ENCODE measurements at places on chromosomes 2 and 18.

GRCh38 chr18:13823707-13824395, at the start of gene MC5R:
Gene MC5R (plus strand): TSS chr18:13824149. CDS start chr18:13825766, 1,617 bp downstream.
- DNase-seq, result peak; percentile 61

DNA sequence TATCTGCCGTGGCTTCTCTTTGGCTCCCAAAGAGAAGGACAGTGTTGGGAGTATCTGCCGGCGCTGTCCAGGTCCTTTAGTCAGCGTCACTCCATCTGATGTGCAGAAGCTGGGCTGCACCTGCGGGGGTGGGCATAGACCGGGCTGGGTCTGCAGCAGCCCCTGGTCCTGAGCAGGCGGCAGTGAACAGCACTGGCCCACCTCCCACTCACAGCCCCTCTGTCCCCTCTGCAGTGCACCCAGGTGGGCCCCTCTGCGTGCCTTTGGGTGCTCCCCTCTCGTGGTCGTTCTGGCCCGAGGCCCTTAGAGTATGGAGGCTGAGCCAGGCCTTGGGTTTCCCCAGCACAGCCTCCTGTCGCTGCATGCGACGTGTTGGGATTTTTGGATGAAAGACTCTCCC, 95.7 kb downstream of the USP40 start:
- DNase-seq, result no peak

DNA sequence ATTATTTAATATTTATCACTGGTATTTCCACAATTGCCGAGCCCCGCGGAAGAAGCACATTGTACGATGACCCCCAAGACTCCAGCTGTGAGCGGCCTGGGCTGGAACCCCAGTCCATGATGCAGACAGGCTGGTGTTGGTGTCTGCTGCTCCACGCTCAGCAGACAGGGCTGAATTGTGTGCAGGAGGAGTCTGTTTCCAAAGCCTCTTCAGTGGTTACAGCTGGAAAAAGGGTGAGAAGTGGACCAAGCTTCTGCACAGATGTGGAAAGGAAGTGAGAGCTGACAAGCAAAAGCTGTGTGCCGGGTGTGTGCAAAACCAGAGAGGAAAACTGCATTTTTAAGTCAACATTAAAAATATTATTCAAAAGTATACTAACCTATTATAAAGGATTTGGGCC, 500.4 kb downstream of the GALR1 start:
- no peak for DNase-seq

DNA sequence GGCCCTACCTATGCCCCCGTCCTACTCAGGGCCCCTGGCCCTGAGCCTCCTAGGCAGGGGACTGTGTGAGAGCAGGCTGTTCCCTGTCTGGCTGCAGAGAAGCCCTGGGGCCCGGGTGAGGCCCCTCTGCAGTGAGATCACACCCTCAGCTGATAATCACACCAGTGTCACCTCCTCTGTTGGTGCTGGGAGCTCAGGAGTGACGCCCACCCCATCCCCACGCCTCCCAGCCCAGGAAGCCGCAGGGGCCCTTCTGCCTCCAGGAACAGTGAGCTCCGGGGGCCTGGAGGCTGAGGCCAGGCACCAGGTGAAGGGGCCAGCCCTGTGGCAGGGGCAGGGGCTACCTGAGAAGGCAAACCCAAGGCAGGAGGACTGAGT, 20.0 kb downstream of the KCNIP3 start:
- no peak for DNase-seq

DNA sequence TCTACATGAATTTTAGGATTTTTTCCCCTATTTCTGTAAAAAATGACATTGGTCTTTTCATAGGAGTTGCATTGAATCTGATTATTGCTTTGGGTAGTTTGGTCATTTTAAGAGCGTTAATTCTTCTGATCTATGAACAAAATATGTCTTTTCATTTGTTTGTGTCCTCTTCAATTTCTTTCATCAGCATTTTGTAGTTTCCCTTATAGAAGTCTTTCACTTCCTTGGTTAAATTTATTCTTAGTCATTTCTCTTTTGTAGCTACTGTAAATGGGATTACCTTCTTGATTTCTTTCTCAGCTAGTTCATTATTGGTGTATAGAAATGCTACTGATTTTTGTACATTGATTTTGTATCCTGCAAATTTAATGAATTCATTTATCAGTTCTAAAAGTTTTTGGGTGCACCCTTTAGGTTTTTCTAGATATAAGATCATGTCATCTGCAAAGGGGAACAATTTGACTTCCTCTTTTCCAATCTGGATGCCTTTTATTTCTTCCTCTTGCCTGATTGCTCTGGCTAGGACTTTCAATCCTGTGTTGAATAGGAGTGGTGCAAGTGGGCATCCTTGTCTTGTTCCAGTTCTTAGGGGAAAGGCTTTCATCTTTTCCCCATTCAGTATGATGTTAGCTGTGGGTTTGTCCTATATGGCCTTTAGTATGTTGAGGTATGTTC, 36.6 kb upstream of the AAK1 start:
- no peak for DNase-seq

- no peak for DNase-seq
Observed at GRCh38 chr18:75209951-75210258, 692 bp upstream of the TSHZ1 start.

DNA sequence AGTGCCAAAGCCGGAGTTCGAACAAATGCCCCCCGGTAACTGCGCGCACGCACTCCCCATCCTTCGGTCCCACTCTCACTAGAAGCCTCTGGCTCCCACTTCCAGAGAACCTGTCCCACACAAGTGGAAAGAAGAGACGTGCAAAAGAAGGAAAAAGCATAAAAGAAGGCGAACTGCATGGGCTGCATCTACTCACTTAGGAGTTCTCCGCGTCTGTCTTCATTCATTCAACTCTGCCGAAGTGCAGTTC, 312 bp downstream of the NR4A2 start:
- DNase-seq, result no peak

- DNase-seq, result no peak
Observed at GRCh38 chr18:50816419-50817166, 3.2 kb downstream of the MRO start.

- no peak for DNase-seq
Observed at GRCh38 chr18:22713511-22713910, 219.6 kb upstream of the RBBP8 start.

DNA sequence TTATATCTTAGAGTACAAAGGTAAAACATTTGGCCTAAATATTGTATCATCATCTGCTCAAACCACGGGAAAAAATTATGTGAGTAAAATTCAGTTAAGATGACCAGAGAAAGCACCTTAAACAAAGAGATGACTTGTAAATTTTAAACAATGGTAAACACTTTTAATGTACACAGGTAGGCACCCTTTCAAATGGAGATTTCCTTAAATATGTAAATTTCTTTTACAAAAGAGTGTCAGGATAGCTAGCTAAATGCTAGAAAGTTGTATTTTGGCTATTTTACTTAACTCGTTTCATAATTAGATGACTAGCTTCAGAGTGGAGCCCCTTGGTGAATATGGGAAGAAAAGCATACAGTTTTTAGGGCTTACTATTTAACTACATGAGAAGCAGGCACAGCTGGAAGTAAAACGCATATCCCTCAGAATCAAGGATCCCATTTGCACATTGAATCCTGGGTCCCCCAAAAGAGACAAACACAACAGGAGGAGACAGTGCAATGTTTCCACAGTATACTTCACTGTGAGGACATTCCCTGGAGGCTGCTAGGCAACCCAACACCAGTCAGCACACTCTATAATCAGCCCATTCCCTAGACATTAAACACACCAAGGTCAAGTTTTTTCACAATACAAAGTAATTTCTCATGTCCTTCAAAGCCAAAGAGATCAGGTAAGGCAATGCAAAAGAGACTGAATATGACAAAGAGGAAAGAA, 1154.4 kb downstream of the DPP10 start:
- no peak for DNase-seq

- DNase-seq, result peak; percentile 65
Observed at GRCh38 chr2:85750587-85751575, 2.9 kb upstream of the ATOH8 start.

GRCh38 chr2:239024226-239024625, 176.3 kb downstream of the TWIST2 start:
- DNase-seq, result no peak

DNA sequence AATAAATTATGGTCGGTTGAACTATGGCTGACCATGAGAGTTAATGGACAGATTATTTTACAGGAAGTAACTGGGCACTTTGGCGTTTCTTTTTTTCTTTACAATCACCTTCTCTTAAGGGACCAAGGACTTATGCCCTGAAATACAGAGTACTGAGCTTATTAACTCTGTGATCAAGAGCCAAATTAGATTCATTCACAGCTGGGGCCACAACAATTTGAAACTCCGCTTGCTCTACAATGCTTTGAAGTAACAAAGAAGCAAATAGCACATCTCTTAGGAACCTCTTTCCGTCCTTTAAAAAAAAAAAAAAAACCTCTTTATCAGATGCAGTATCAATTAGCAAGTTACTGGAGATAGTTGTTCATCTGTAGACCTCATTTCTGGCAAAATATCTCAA, 112.0 kb downstream of the LYPD6 start:
- no peak for DNase-seq

DNA sequence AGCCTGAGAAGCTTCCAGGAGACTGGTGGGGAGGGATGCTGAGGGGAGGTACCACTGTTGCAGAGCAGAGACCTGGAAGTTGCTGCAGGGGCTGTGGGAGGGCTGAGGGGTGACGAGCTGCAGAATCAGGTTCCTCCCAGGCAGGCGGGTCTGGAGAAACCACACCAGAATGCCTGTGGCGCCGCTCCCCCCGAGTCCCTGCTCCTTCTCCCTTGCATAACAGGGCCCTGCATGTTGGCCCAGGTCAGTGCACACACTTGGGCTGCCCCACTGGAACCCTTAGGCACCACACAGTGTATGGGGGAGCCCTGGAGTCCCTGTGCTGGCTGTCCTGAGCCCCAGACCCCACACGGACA, 60.4 kb downstream of the ARL4C start:
- DNase-seq, result no peak

DNA sequence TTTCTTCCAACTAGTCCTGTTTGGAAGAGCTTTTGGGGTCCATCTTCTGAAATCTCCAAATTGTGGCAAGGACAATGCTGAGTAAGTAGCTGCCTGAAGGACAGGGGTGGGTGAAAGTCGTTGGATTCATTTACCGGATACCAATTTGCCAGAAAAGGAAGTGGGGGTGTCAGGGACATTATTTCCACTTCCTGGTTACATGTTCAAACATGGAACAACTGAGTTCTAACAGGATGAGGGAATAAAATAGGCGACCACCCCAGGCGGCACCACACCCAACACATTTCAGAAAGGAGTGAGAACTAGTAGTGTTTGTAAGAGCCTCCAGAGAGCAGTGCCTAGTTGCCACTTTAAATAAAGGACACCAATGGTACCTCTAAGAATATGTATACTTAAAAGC, 158.6 kb upstream of the SERTAD2 start:
- DNase-seq, result no peak

- DNase-seq, result no peak
Observed at GRCh38 chr2:241888641-241889040, 19.1 kb downstream of the RTP5 start.

GRCh38 chr2:59034106-59034505, 793.0 kb upstream of the FANCL start:
- DNase-seq, result no peak

DNA sequence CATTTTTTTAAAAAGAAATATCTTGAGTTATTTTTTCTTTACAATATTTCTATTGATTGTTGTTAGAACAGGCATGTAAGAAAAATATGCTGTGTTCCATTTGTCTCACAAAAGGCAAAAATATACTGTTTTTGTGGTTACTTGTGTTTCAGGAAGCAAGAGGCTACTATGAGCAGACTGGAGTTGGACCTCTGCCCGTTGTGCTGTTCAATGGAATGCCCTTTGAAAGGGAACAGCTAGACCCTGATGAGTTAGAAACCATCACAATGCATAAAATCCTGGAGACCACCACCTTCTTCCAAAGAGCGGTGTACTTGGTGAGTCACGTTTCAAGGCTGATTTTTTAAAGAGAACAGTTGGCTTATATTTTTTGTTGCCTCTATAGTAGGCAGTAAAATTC, 54.7 kb downstream of the UGGT1 start:
- DNase-seq, result no peak

DNA sequence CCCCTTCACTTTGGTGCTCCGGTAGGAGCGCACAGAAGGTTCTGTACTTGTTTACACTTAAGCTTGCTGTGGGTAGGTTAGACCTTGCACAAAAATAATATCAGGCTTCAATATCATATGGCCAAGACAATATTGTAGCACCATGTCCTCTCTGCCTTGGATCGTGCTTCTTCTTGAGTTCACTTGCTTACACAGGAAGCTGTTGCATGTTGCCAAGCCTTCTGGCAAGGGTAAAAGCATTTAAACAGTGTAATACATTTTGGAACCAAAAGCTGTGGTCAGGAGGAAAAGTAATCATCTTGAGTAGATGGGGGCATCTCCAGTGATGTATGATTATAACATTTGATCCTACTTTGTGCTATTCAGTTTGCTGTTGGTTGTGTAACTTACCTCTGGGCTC, 197.5 kb downstream of the LTBP1 start:
- DNase-seq, result peak; percentile 59

DNA sequence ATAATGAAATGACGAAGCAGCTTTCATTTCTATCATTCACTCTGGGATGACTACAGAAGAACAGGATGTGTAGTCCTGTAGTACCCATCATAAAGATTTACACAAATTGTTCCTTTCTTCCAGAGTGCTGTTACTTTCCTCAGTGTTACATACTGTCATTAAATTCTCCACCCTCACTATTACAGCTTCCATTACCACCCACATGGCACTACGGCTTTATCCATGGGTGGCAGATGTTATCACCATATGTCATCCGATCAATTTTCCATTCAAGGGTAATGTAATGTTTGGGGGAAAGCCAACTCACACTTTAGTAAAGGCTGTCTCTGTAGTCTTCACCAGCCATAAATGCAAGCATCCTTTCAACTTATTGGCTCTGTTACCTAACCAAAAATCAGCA, 7.1 kb upstream of the CSRNP3 start:
- no peak for DNase-seq

GRCh38 chr2:58428096-58429013, 187.2 kb upstream of the FANCL start:
- peak; percentile 37 for DNase-seq

DNA sequence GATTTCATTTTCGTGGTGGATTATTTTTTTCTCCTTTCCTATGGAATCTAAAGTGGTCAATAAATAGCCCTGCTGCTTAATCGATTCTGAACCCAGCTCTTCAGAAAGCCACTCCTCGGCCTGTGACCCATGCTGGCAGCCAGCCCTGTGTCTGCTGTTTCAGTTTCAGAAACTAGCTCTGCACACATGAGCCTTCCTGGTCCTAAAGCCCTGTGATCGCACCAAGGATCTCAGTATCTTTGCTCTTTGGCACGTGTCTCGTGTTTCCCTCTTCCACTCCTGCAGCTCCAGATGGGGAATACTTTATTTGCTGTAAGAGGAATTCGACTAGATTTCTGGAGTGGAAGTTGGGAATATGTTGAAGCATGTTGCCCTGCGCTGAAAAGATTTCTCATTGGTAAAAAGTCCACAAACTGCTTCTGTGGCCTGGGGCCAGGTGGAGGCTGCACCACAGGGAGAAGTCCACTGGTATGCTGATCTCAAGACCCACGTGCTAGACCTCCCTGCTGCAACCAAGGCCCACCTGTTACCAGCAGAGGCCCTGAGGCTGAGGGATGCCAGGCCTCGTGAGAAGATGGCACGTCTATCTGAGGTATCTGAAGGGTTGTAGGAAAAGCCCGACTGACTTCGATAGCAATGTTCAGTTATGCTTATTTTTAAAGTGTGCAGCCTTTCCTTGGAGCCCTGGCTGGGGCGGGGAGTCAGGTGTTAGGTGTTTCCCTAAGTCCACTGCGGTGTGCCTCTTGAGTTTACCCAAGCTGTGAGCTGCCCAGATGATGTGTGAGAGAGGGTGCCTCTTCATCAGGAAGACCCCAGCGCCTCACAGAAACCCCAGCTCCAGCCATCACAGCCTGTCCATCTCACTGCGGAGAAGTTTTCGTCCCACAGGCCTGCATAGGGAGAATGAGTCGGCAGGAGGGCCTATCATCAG, 33.6 kb upstream of the CELF4 start:
- no peak for DNase-seq

GRCh38 chr2:172251231-172251630, 148.5 kb upstream of the DLX2 start:
- DNase-seq, result no peak

Measured in MG63 (cell line).